Thoracic aorta (tissue), 2 donors: ENCODE measurements at places on chromosomes 7 and 10. TPM values are rescaled to one million over a fixed set of nuclear protein-coding genes. Genes with fewer than 3 reads are reported as not detected.
A peak's percentile ranks its signal among the peaks of the same experiment; 100 is the strongest.

- DNase-seq = no peak
Observed at GRCh38 chr10:35271086-35271858, 65.0 kb upstream of the CCNY start.

CBLL1 gene
- total RNA-seq = 20.2 TPM

HOXA9 gene
- total RNA-seq = not detected

GRCh38 chr10:75887992-75888680 is 456.7 kb downstream of the LRMDA start:
- no peak for DNase-seq

- no peak for DNase-seq
Observed at GRCh38 chr7:19353180-19353579, 208.0 kb upstream of the FERD3L start.

- DNase-seq = no peak
Observed at GRCh38 chr10:1366811-1367425, 310.7 kb downstream of the WDR37 start.

- DNase-seq = no peak
Observed at GRCh38 chr10:133465950-133466474, 12.3 kb downstream of the SCART1 start.

DNA sequence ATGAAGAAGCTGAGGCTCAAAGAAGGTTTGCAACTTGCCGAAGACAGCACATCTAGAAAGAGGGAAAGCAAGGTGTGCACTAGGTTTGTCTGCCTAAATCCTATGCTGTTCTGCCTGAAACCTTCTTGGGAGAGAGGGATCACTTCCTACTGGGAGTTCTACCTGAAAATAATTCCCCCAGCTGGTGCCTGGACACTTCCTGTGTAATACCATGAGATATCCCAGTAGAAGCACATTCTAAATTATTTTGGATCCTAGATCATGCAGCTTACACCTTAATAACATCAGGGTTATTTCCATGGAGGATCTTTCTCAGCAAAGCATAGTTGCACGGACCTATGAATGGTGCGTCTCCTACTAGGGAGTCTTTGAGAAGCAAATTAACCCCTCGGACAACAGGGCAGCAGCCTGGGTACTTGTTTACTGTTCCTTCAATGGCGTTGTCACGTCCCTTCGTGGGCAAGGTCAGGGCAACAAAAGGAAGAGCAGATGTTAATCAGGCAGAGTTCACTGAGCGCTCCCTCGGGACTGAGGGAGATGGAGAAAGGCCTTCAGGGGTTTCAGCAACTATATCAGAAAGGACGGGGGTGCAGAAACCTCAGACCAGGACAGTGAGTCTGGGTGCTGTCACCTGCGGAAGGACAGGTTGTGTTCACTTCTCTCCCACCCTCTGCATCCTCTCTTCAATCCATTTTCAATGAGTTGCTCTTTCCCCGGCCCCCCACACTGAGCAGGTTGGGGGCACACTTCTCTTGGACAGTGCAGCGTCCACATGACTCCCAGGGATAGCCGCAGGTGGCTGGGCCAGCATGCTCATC is 44.0 kb downstream of the OAT start:
- no peak for DNase-seq

ZNF33B gene
- total RNA-seq = 12.1 TPM

- no peak for DNase-seq
Observed at GRCh38 chr7:20114468-20114867, 102.7 kb downstream of the MACC1 start.

GRCh38 chr7:105990727-105991453 is 27.8 kb downstream of the CDHR3 start:
- DNase-seq = no peak

DNA sequence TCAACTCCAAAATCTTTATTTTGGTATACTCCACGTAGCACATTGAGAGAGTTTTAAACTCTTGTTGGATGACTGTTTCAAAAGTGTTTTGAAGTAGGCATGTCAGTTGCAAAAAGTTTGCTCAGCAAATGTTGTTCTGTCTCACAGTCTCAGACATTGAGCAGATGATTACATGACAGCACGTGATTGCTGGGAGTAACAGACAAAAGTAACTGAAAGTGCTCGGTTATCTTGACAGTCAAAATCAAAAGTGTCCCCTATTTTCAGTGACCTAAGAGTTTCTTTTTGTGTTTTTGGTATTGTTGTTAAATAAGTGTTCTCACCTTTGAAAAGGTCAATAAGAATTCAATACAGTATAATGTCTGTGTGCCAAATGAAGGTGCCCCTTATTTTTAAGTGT is 84.3 kb downstream of the CFTR start:
- DNase-seq = no peak

GRCh38 chr10:36711361-36711760 is 414.0 kb upstream of the ANKRD30A start:
- DNase-seq = no peak

- peak; percentile 5 for DNase-seq
Observed at GRCh38 chr10:59337201-59337652, 25.1 kb downstream of the FAM13C start.

ZNHIT1 gene
- total RNA-seq = 43.7 TPM

CTAGE6 gene
- total RNA-seq = 0.68 TPM

TMEM270 gene
- not detected for total RNA-seq

- DNase-seq = no peak
Observed at GRCh38 chr10:43128958-43129706, 9.1 kb upstream of the CSGALNACT2 start.

GPR37 gene
- 0.41 TPM for total RNA-seq

AMPH gene
- 5.9 TPM for total RNA-seq

GRCh38 chr7:141590666-141591065 is 39.5 kb downstream of the AGK start:
- no peak for DNase-seq

DNA sequence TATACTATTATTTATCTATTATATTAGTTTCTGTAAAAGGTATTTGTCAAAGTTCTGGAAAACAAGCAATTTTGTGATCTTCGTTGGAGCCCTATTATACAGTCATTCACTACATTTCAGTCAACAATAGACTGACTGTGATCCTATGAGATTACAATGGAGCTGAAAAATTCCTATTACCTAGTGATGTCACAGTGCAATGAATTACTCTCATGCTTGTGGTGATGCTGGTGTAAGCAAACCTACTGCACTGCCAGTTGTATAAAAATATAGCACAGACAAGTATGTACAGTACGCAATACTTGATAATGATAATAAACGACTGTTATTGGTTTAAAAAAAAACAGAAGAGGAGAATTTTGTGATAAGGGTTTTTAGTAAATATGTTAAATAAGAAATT is 21.4 kb downstream of the OR6V1 start:
- no peak for DNase-seq

MRC1 gene
- 73.4 TPM for total RNA-seq

DNA sequence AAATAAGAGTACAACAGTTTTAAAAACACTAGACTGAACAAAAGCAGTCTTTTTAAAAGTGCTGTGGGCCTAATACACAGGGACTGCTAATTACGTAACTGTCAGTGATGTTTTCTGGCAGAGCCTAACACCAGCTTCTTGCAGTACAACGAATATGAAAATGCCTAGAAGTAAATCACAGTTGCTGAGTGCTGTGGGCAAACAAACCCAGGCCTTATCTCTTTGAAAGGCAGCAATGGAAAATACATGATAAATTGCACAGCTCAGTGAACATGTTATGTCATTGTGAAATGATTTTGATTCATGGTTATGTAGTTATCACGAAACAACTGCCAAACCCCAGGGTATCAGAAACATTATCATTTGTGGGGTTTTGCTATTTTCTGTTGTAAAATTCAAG is 428.4 kb downstream of the GFRA1 start:
- DNase-seq = no peak

- DNase-seq = no peak
Observed at GRCh38 chr10:129833468-129833950, 130.6 kb downstream of the EBF3 start.

HOXA7 gene
- total RNA-seq = 0.54 TPM

DNA sequence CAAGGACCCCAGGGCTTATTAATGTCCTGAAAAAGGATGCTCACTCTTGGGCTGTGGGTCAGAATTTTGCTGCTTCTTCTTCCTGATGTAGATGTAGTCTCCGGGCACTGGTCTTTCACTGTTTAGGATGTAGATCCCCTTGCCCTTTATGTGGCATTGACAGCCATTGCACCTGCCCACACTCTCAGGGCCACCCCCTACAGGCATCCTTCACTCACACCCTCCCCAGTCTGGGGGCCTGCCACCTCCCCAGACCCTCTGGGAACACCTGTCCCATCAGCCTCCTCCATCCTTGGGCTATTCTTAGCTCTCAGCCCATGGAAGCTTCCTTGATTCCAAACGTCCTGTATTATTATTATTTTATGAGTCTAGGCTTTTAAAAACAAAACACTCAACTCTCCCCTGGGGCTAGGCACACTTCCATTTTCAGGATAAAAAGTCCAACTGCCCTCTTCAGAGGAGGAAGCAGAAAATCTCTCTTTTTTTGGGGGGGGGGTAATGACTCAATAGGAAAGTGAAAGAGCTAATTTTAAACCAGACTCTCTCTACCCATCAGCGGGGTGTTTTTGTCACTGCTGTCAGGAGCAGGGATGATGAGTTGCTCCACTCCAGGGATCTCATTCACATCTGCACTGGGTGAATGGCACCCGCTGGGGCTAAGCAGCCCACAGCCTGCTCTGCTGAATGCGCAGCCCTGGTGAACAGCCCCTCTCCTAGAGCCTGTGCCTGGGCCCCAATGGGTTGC is 11.5 kb upstream of the KLRG2 start:
- no peak for DNase-seq

DNA sequence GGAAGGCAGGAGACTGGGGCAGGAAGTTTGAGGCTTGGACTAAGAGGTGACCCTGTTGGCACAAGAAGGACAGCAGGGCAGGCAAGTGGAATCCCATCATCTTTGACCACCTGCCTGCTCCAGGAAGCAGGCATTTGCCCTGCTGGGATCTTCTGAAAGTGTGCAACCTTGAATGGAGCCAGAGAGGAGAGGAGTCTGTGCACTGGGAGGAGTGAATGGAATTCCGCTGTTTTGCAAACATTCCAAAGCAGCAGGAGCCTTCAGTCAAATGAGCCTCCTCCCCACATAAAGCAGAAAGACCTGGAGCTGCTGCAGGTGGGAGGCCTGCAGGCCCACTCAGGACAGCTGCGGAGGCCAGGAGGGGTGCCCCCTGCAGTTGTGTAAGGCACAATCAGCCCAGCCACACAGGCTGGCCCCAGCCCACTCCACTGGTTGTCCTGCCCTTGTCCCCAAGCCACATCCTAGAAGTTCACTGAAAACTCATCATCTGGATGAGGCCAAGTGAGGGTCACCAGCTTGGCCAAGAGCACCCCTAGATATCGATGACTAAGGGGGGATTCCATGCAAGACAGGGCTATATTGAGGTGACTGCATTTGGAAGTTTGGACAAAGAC is 249.5 kb downstream of the RPS24 start:
- no peak for DNase-seq

PTPRN2 gene
- 2.2 TPM for total RNA-seq

DNA sequence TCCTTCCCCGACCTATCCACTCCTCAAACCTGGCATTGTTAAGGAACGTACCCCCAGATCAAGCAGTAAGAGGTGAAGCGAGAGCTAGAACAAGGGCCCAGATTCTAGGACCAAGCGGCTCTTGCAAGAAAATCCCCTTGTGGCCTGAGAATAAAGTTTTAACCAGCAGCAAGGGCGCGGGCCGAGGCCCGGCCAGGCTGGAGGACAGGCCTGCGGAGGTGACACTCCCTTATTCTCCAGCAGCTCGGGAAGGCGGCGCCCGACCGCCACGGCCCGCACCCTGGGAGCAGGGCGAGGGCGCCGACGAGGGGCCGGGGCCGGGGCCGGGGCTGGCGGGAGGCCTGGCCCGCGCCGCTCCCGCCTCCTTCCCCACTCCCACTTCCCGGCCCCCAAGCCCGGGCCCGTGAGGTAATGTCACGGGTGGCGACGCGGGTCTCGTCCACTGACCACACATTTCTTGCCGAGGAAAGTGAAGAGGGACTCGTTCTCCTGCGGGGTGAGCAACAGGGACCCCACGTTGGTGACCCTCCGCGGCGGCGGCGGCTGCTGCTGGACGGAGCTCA is 551 bp downstream of the WASL start:
- DNase-seq = peak; percentile 6

NUTM2E gene
- not detected for total RNA-seq

- no peak for DNase-seq
Observed at GRCh38 chr7:79221211-79221610, 232.3 kb downstream of the MAGI2 start.

- DNase-seq = no peak
Observed at GRCh38 chr10:71801361-71801760, 28.0 kb upstream of the VSIR start.

DNA sequence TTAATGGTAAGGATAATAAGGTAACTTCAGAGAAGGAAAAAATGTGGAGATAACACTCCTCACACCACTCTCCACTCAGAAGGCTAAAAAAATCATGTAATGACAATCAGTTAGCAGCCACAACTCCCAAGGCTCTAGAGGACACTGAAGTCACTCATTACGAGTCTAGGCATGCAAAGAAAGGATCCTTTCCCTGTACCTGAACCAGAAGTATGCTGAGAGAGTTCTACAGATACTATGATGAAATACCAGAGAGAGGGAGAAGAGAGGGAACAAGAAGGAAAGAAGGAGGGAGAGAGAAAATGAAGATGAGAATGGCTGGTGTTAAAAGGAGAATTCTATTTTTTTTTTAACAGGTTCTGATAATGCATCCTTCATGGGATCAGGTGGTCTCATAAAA is 224.3 kb upstream of the PLXNA4 start:
- DNase-seq = no peak

COL13A1 gene
- total RNA-seq = 34.1 TPM

- no peak for DNase-seq
Observed at GRCh38 chr7:149373089-149373488, 87.8 kb downstream of the ZNF777 start.

COL26A1 gene
- total RNA-seq = not detected

GRCh38 chr7:90276033-90276728 is 31.2 kb downstream of the CFAP69 start:
- DNase-seq = no peak

DNA sequence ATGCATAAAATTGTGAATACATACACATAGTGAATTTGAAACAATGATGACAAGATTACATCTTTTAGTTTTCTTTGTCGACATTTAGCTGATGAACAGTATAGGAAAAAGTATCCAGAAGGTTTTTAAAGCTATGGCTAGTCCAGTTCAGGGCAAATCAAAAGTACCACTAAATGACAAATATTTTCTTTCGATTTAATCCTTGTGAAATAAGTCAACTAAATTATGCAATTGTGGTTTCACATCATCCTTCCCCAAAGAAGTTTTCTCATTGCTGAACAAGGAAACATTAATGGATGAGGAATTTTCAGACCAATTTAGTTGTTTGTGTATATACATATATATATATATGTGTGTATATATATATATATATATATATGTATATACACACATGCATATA is 774.0 kb downstream of the DNAJB9 start:
- no peak for DNase-seq

- no peak for DNase-seq
Observed at GRCh38 chr7:20700453-20701227, 85.2 kb downstream of the ABCB5 start.
